Activated naive CD4-positive, alpha-beta T cell treated with anti-CD3 and anti-CD28 coated beads, Interleukin-2, amount 50 U/mL, for 72 hours (primary cell): ENCODE measurements at places on chromosomes 5 and 9. TPM values are rescaled to one million over a fixed set of nuclear protein-coding genes. Genes with fewer than 3 reads are reported as not detected.

Gene NUTM2G
- not detected for total RNA-seq

Gene FUBP3
- 34.0 TPM for total RNA-seq

Gene PCDHB9
- total RNA-seq, result not detected

Gene PCDHA1
- not detected for total RNA-seq

Gene C5orf58
- not detected for total RNA-seq

Gene GDF9
- 1.3 TPM for total RNA-seq

Gene SLCO4C1
- total RNA-seq, result 0.07 TPM

Gene DIPK1B
- 0.37 TPM for total RNA-seq

Gene GLRA1
- total RNA-seq, result not detected

Gene OBP2B
- total RNA-seq, result not detected

Gene PFDN1
- total RNA-seq, result 66.4 TPM

Gene CCL19
- not detected for total RNA-seq

Gene LURAP1L
- not detected for total RNA-seq

Gene EPB41L4A
- 0.27 TPM for total RNA-seq

Gene BAAT
- not detected for total RNA-seq

Gene MVB12B
- 1.4 TPM for total RNA-seq

Gene PCA3
- not detected for total RNA-seq

Gene FBXO4
- 21.0 TPM for total RNA-seq

Gene PLCXD3
- total RNA-seq, result not detected

Gene FOXI1
- total RNA-seq, result not detected

Gene RFESD
- 7.8 TPM for total RNA-seq

Gene C9
- not detected for total RNA-seq

Gene PCDH1
- 0.56 TPM for total RNA-seq

Gene TAF11L5
- total RNA-seq, result not detected

Gene PCDHB11
- total RNA-seq, result not detected

Gene PCDHGB3
- total RNA-seq, result 0.09 TPM
